ENCODE measurements at places on chromosomes 3 and 15.

DNA sequence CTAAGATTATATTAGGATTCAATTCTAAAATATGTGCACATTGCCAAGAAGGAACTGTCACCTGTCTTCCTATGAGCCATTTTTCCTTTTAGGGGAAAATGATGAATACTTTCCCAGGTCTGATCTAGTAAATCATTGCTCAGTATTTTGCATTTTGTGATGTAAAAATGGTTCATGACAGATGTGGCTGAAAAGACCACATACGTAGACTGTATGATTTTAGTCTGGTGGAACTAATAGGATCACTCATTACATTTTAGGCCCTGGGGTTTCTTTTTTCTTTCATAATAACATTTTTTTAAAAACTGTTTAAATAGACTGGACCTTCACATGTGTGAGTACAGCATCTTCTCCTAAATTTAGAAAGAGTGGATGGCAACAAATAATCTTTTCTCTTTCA, 201.7 kb upstream of the MLF1 start:
- no peak for DNase-seq

DNA sequence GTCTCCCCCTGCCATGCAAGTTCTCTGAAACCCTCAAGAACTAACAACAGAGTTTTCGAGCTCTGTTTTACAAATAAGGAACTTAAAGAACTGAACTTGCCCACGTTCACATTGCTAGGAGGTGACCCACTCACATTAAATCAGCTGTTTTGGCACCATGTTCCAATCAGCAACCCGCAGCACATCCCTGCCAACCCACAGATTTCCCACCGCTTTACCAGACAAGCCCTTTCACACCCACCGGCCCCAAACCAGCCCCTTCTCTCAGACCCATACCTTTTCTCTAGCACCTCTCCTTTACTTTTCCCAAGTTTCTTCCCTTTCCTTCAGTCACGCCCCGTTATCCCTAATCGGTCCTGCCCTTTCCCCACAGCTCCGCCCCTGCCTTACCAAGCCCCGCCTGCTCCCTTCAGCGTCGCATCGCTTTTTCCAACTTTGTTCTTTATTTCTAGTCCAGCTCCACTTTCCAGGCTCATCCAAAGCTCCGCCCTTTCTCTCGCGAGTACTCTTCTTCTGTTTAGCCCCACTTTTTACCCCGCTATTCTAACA, 804 bp upstream of the BRPF1 start:
- no peak for DNase-seq

DNA sequence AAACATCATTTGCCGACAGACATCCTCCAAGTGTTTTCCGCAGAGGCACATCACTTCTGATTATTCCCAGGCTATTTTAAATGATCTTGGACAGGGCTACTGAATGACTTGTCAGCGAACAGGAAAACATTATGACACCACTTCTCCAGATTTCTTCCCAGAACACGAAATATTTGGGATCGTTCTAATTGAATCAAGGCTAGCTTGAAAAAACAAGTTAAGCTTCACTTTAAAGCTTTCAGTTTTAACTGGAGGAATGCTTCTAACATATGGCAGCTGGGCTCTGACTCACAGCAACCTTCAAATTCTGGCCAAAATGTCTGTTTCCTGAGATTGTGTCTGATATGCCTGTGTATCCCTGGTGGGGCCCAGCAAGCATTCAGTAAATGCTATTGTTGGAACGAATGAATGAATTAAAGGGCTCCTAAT, 127.0 kb upstream of the ICE2 start:
- DNase-seq = no peak

GRCh38 chr3:111498022-111498421, 44.0 kb upstream of the CD96 start:
- DNase-seq = no peak

- DNase-seq = no peak
Measured at GRCh38 chr3:135927155-135927554, 38.4 kb upstream of the PPP2R3A start.

GRCh38 chr15:78345396-78346125, 5.4 kb downstream of the CRABP1 start:
- DNase-seq = no peak

GRCh38 chr3:10977892-10978510, 14.5 kb upstream of the SLC6A1 start:
- DNase-seq = no peak

All from activated CD4-positive, CD25-positive, alpha-beta regulatory T cell treated with anti-CD3 and anti-CD28 coated beads, Interleukin-2, amount 50 U/mL, for 72 hours (primary cell).